ENCODE measurements at places on chromosomes 4 and X. TPM values are rescaled to one million over a fixed set of nuclear protein-coding genes. Genes with fewer than 3 reads are reported as not detected.

DNA sequence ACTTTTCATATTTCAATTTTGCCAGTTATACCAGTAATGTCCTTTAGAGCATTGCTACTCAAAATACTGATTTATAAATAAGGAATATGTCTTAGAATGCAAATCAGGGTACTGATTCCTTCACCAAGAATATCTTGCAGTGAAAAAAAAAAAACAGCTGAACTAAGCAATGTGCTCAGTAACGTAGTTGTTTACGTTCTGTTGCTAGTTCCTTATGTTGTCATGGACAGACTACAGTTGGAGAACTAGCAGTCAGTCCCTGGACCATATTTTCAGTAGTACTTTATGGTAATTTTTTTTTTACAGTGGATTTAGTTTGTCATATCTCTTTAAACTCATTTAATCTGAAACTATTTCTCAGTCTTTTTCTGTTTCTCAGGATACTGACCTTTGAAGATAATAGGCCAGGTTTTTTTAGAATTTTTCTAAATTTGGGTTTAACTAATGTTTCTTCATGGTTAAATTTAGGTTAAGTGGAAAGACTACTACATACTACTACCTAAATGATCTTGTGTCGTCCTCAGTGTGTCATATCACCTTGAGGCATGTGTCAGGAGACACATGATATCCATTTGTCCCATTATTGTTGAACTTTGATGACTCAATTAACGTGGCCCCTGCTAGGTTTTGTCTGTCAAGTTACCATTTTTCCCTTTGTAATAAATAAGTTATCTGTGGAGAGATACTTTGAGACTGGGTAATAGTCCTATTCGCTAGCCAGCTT, 21.0 kb downstream of the SMARCAD1 start:
- DNase-seq = no peak
- no peak overlapping the region for H3K27ac ChIP-seq
- no peak overlapping the region for H3K4me3 ChIP-seq

GRCh38 chrX:138345801-138346200, 365.7 kb downstream of the FGF13 start:
- H3K4me3 ChIP-seq = no peak overlapping the region
- H3K4me1 ChIP-seq = no peaks in the 10 kb centered on the region
- no peaks in the 10 kb centered on the region for H3K36me3 ChIP-seq
- H3K27me3 ChIP-seq = no peaks in the 10 kb centered on the region
- no peak for DNase-seq
- no peak overlapping the region for H3K27ac ChIP-seq

DNA sequence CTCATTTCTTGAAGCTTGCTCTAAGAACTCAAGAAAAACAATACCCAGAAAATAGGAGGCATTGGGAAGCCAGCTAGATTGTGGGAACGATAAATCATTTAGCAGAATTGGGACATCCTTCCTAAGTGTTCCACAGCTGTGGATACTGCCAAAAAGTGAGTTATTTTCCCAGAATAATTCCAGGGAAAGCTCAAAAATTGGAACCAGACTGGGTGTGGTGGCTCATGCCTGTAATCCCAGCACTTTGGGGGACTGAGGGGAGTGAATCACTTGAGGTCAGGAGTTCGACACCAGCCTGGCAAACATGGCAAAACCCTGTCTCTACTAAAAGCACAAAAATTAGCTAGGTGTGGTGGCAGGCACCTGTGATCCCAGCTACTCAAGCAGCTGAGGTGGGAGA, 68.2 kb upstream of the GK2 start:
- H3K27me3 ChIP-seq = no peaks in the 10 kb centered on the region
- DNase-seq = no peak
- H3K4me3 ChIP-seq = no peak overlapping the region
- no peaks in the 10 kb centered on the region for H3K4me1 ChIP-seq
- no peaks in the 10 kb centered on the region for H3K36me3 ChIP-seq

- H3K27ac ChIP-seq = no peak overlapping the region
- no peaks in the 10 kb centered on the region for H3K4me1 ChIP-seq
- H3K27me3 ChIP-seq = no peaks in the 10 kb centered on the region
- no peak overlapping the region for H3K4me3 ChIP-seq
Measured at GRCh38 chr4:183300070-183300469, 20.0 kb downstream of the CLDN22 start.

Gene WDR17
- 2.6 TPM for total RNA-seq

Gene TMSB15C
- total RNA-seq = 1.8 TPM

Gene PNMA5
- 0.14 TPM for total RNA-seq

Gene RNF128
- 0.10 TPM for total RNA-seq

Gene RLIM
- 41.9 TPM for total RNA-seq
